ENCODE measurements at places on chromosomes 3 and 15. TPM values are rescaled to one million over a fixed set of nuclear protein-coding genes. Genes with fewer than 3 reads are reported as not detected.

DNA sequence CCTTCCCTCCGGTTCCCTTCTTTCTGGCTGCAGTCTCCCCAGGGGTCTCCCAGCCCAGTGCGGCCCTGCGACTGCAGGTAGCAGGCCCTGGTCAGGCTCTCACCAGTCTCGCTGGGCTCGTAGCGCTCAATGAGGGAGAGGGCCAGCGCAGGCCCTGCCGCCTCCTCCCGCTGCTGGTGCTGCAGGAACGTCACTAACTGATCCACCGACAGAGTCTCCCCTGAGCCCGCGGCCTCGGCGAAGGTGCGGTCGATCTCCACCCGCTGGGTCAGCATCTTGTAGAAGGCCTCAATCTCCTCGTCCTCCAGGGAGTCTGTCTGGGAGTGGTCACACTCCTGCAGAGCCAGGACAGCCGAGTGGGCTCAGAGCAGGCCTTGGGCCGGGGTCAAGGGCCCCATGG lies 18.3 kb downstream of the PLCD1 start:
- DNase-seq = peak; percentile 32

The LRRFIP2 gene
- total RNA-seq = 62.9 TPM

GRCh38 chr15:34616613-34617012 lies 33.2 kb upstream of the GOLGA8B start:
- no peak for DNase-seq

The GOLGA8G gene
- not detected for total RNA-seq

DNA sequence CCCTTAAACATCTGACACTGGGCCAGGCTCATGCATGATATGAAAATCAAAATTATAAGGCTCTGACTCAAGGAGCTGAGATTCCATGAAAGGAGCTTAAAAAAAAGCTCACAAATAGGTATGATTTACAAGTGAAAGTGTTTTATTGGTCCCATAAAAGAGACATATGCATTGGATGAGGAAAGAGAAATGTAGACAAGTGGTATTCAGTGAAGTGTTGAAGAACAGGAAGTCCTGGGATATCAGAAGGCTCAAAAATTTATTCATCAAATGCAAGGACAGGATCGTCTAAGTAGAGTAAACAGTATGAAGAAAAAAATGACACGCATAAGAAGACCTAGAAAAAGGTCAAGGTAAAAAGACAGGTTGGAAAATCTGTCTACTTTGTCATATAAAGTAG lies 188.9 kb downstream of the CBLB start:
- no peak for DNase-seq

DNA sequence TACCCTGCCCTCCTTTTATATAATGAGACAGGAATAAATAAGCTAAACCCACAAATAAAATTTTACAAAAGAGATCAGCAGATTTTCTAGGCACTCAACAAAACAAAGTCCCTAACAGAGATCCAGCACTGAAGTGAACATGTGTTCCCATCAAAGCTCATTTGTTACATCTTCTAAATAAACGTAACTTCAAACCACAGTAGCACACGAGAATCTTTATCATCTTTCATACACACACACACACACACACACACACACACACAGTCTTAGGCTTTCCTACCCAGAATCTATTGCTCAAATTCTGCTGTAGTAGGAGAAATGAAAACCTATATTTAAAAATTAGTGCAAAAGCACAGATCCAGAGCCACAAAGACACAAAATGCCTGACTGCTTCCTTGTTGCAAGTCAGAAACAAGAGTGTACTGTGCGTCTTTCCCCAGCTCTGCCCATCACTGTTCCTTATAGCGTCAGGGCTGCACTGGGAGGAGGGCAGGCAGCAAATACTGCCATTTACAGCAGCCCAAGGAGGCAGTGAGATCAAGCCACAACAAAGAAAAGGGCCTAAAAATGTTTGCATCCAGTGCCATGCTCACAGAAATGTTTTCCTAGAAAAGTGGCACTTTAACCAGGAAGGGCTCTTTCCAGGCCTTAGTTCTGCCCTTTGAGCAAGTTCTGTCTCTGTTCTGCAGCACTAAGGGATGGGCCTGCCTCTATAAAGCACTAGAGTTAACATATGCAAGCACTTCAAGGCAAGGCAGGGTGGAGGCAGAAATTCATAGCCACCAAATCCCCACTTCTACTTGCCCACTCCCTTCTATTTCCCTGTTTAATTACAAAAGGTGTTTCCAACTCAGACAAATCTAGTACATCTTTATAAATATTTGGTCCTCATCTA lies 6.0 kb downstream of the IP6K1 start:
- no peak for DNase-seq
